ENCODE measurements at places on chromosomes 5 and 9.

DNA sequence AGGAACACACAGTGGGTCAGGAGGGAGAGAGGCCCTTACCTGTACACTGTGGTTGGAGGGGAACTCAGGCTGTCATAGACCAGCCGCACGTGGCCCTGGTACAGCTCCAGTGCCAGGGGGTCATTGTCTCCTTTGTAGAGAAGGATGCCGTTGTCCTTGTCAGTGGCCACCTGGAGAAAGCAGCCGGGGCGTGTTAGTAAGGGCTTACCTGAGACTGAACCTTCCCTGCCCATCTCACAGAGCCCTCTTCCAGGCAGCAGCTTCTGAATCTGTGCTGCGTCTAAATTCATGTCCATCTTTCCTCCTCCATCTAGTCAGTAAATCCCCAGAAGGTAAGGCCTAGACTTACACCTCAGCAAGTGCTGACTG lies 104.7 kb upstream of the PANK3 start:
- no peak for DNase-seq

DNA sequence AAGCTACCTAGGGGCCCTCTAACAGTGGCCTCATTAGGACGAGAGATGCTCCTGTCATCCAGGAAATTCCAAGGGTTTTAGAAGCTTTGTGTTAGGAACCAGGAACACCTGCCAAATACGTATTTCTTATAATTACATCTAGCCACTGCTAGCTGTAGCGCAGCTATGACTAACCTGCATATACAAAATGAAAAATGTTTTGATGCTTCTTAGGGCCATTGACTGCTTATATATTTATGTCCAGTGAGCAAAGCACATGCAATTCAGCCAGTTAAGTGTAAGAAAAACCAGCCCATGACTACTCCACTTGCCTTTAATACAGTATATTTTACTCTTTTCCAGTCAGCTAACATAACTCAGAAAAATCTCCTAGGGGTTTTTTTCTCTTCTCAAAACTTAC lies 143.3 kb downstream of the TRPM3 start:
- no peak for DNase-seq

DNA sequence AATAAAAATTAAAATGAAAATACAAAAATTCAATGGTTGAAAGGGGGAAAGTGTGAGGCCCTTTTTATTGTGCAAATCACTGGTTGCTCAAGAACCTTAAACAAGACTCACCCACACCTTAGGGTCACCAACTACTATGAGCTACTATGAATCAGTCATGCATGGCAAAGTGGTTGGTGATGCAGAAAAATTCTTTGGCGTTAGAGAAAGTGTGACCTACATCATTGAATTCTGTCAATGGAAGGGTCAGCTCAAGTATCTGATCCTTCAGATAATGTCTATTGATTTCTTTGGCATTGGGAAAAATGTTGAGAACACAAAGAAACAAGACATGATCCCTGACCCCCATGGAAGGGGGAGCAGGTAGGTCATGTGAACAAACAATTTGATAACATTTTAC lies 149.7 kb upstream of the ADCY2 start:
- DNase-seq: no peak

- DNase-seq: no peak
Observed at GRCh38 chr5:157568720-157569119, 6.9 kb downstream of the ADAM19 start.

GRCh38 chr9:122186777-122187470 lies 27.2 kb downstream of the MORN5 start:
- DNase-seq: no peak

DNA sequence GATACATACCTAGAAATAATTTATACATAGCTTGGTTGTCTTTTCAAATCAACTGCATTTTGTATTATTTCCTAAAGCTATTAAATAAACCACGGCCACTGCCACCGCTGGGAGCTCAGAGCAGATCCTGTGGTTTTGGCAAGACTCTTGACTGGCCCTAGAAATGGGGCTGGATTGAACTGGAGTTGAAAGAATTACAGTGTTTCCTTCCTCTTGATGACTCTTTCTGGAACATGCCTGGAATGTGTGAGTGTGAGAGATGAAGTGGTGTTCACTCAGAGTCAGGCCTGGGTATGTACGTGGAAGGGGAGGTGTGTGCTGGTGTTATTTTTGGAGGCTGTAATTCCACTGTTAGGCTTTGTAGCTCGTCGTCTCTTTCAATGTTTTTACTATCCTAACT lies 45.9 kb downstream of the TEK start:
- DNase-seq: no peak
